Lower lobe of right lung (tissue), 2 donors: ENCODE measurements at places on chromosomes 3 and 15. TPM values are rescaled to one million over a fixed set of nuclear protein-coding genes. Genes with fewer than 3 reads are reported as not detected.

The CCDC80 gene
- 148 TPM for total RNA-seq

The SLC12A8 gene
- 9.1 TPM for total RNA-seq

The TMA7 gene
- total RNA-seq, result 153 TPM

The NT5DC2 gene
- 28.5 TPM for total RNA-seq

The KIAA1143 gene
- total RNA-seq, result 27.8 TPM

The PRSS50 gene
- total RNA-seq, result 0.41 TPM

The TMEM115 gene
- 37.5 TPM for total RNA-seq

DNA sequence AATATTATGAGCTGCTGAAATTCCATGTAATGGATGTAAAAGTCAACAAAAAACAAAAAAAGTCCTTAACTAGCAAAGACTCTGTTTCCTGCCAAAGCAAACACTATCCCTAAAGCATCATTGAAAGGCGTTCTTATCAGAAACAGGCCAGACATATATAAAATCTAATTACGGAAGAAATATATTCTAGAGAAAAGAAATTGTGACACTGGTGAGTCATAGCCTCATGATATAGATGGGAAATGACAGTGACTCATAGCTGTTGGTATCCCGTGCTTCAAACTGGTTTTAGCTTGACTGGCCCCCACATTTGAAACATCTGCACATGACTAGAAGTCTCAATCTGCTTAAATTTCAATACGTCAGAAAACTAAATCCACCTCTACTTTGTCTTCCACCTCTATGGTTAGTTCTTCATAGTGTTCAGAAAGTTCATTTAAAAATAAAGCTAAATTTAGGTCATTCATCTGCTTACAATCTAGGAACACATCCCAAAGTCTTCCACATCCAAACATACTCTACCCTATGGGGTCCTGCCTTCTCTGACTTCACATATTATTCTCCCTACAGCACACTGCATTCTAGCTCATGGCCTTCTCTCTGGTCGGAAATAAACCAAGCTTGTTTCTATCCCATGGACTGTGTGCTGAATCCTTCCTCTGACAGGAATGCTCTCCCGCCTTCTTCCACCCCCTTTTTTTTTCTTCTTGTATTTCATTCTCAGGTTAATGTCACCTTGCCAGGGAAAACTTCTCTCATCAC, 456.3 kb upstream of the ARRDC4 start:
- no peaks in the 10 kb centered on the region for H3K4me1 ChIP-seq
- no peaks in the 10 kb centered on the region for H3K36me3 ChIP-seq
- no peak overlapping the region for H3K27ac ChIP-seq
- no peaks in the 10 kb centered on the region for H3K27me3 ChIP-seq
- no peak for DNase-seq

GRCh38 chr3:29914861-29915524, 634.1 kb downstream of the RBMS3 start:
- H3K27ac ChIP-seq, result no peak overlapping the region
- no peaks in the 10 kb centered on the region for H3K27me3 ChIP-seq
- DNase-seq, result no peak
- no peaks in the 10 kb centered on the region for H3K36me3 ChIP-seq
- no peaks in the 10 kb centered on the region for H3K4me1 ChIP-seq

DNA sequence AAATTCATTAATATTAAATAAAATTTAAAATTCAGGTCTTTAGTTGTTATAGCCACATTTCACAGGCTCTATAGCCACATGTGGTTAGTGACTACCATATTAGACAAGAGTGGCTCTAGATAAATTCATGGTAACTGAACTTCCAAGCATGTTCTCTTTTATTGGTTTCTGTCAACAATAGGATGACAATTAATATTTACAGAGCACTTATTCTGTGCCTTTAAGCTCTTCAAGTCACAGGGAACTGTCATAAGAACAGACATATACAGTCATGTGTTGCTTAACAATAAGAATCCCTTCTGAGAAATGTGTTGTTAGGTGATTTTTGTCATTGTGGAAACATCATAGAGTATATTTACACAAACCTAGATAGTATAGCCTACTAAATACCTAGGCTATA, 38.8 kb upstream of the SLC25A36 start:
- H3K27me3 ChIP-seq, result no peaks in the 10 kb centered on the region
- no peak for DNase-seq
- no peak overlapping the region for H3K27ac ChIP-seq
- H3K4me3 ChIP-seq, result no peak overlapping the region

DNA sequence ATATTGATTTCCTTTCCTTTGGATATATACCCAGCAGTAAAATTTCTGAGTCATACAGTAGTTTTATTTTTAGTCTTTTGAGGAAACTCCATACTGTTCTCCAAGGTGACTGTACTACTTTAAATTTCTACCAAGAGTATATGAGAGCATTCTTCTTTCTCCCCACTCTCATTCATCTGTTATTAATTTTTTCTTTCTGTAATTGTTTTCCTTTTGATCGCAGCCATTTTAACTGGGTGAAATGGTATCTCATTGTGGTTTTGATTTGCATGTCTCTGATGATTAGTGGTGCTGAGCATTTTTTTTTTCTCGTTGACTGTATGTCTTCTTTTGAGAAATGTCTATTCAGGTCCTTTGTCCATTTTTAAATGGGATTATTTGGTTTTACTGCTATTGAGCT, 18.3 kb upstream of the VGLL3 start:
- H3K4me3 ChIP-seq, result no peak overlapping the region
- H3K36me3 ChIP-seq, result no peaks in the 10 kb centered on the region
- H3K27me3 ChIP-seq, result no peaks in the 10 kb centered on the region
- no peak for DNase-seq
- H3K4me1 ChIP-seq, result no peaks in the 10 kb centered on the region

- no peaks in the 10 kb centered on the region for H3K27me3 ChIP-seq
- no peak overlapping the region for H3K27ac ChIP-seq
- peaks cover 8% of the 10 kb centered on the region for H3K36me3 ChIP-seq
- H3K4me1 ChIP-seq, result peaks cover 4% of the 10 kb centered on the region
Observed at GRCh38 chr3:12638105-12638504, 25.8 kb downstream of the RAF1 start.

DNA sequence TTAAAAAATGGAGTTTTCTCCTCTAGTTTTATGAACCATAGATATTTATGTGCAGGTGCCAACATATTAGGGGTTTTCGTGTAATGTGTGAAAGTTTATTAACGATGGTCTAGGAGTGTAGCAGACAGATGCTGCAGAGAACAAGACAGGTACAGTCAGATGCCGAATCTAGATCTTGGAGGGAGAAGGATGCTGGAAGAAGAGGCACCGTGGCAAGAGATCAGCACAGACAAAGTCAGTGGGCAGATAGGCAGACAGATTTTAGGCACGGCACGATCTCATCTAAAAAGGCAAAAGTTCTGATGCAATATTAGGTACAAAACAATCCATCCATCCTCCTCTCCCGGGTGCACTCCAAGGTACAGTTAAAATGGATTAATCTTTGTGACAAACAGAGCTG, 161.6 kb downstream of the TIGIT start:
- peaks cover 39% of the 10 kb centered on the region for H3K4me1 ChIP-seq
- no peak overlapping the region for H3K27ac ChIP-seq
- no peak overlapping the region for H3K4me3 ChIP-seq
- no peaks in the 10 kb centered on the region for H3K27me3 ChIP-seq
- no peaks in the 10 kb centered on the region for H3K36me3 ChIP-seq
- DNase-seq, result no peak

DNA sequence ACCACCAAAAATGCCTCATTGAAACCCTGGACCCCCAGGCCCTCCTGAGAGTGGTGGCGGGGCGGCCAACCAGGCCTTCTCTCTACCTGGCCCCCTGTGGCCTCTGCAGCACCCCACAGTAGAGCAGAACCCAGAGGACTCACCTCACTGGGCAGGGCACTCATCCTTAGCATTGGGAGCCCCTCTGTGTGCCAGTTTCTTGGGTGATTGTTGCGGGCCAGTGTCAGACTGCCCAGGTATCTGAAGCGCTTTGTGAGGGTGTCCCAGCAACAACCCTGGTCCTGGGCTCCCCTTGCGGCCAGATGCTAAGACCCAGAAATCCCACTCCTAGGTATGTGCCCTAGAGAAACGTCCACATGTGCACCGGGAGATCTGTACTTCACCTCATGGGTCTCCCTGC, 20.7 kb upstream of the MRPS22 start:
- no peak overlapping the region for H3K27ac ChIP-seq
- no peaks in the 10 kb centered on the region for H3K4me1 ChIP-seq
- no peak for DNase-seq
- no peaks in the 10 kb centered on the region for H3K36me3 ChIP-seq
- H3K27me3 ChIP-seq, result no peaks in the 10 kb centered on the region
- no peak overlapping the region for H3K4me3 ChIP-seq

DNA sequence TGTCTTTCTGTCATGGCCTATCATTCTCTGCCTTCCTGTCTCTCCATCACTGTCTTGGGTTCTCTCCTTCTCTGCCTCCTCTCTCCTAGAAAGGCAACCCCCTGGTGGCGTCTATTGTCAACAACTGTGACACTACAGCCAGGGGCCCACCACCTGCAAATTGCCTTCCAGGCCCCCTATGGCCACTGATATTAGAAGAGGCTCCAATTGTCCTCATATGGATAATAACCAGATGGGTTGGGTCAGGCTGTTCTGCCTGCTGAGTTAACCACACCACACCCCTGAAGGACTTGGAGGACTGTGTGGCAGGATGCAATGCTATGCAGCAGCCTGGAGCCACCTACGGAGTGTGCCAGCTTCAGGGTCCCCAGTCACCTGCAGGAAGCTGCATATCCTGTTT, 665.0 kb downstream of the NTRK3 start:
- H3K27me3 ChIP-seq, result no peaks in the 10 kb centered on the region
- no peak overlapping the region for H3K27ac ChIP-seq
- no peaks in the 10 kb centered on the region for H3K4me1 ChIP-seq
- DNase-seq, result no peak

DNA sequence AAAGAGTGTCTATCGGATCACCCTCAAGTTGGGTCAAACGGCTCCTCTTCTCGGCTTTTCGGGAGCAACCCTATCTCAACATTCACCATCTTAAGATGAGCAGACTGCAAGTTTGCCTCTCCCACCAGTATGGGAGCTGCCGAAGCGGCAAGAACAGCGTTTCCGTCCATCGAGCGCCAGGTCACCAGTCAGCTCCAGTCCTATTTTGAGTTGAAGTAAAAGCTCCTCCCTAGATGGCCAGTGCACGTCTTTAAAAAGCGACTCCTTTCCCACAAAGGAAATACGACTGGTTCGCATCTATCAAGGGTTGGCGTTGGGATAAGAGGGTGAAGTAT, 369 bp upstream of the U2SURP start:
- H3K4me3 ChIP-seq, result peak overlapping the region; percentile 94
- H3K36me3 ChIP-seq, result no peaks in the 10 kb centered on the region
- H3K27ac ChIP-seq, result peak overlapping the region; percentile 92
- no peaks in the 10 kb centered on the region for H3K27me3 ChIP-seq
- DNase-seq, result peak; percentile 61
- H3K4me1 ChIP-seq, result peaks cover 42% of the 10 kb centered on the region

- no peak overlapping the region for H3K27ac ChIP-seq
- H3K4me3 ChIP-seq, result no peak overlapping the region
Observed at GRCh38 chr3:12395349-12396012, 88.8 kb upstream of the TSEN2 start.

GRCh38 chr15:62545467-62546227, 380.6 kb upstream of the C2CD4B start:
- no peak for DNase-seq
- no peaks in the 10 kb centered on the region for H3K36me3 ChIP-seq
- H3K27ac ChIP-seq, result peak overlapping the region; percentile 39
- no peaks in the 10 kb centered on the region for H3K27me3 ChIP-seq
- H3K4me1 ChIP-seq, result peaks cover 19% of the 10 kb centered on the region

GRCh38 chr15:29795610-29796009, 26.7 kb downstream of the TJP1 start:
- peaks cover 6% of the 10 kb centered on the region for H3K4me1 ChIP-seq
- no peak overlapping the region for H3K4me3 ChIP-seq
- H3K27ac ChIP-seq, result no peak overlapping the region
- no peaks in the 10 kb centered on the region for H3K27me3 ChIP-seq
- no peak for DNase-seq
- H3K36me3 ChIP-seq, result peaks cover 18% of the 10 kb centered on the region

DNA sequence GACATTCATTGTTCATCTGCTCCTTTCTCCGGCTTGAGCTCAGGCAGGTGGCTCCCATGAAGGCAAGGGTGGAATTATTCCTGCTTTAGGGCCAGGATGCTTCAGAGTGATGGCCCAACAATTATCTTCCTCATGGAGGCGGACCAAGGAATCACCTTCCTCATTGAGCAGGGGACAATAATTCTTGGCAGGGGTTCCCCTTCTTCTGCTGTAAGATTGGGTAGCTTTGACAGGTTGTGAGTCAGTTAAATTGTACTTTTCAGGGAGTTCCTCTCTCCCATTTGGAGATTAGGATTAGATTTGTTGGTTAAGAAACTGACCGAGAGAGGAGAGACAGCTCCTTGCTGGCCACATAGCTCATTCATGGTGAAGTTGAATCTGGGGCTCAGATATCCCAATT, 31.4 kb upstream of the CD47 start:
- H3K36me3 ChIP-seq, result no peaks in the 10 kb centered on the region
- no peak for DNase-seq

DNA sequence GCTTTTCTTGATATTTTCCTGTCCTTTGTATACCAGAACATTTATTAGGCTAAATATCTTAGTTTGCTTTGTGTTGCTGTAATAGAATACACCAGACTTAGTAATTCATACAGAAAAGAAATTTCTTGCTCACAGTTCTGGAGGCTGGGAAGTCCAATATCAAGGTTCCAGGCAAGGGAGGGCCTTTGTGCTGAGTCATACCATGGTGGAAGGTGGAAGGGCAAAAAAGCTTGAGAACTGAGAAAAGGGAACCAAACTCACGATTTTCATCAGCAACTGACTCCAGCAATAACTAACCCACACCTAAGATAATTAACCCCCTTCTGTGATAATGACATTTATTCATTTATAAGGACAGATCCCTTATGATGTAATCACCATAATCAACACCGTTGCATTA, 496.9 kb upstream of the SUCLG2 start:
- H3K27ac ChIP-seq, result no peak overlapping the region
- no peaks in the 10 kb centered on the region for H3K4me1 ChIP-seq
- no peak for DNase-seq

- no peak overlapping the region for H3K27ac ChIP-seq
- no peaks in the 10 kb centered on the region for H3K27me3 ChIP-seq
- H3K4me3 ChIP-seq, result no peak overlapping the region
- DNase-seq, result no peak
Observed at GRCh38 chr3:120762615-120763014, 20.1 kb downstream of the GTF2E1 start.

- H3K27ac ChIP-seq, result no peak overlapping the region
- no peaks in the 10 kb centered on the region for H3K36me3 ChIP-seq
- no peaks in the 10 kb centered on the region for H3K27me3 ChIP-seq
- no peak for DNase-seq
- H3K4me1 ChIP-seq, result peaks cover 11% of the 10 kb centered on the region
- no peak overlapping the region for H3K4me3 ChIP-seq
Observed at GRCh38 chr3:37660782-37661181, 200.9 kb upstream of the CTDSPL start.

GRCh38 chr15:89244574-89244903, 760 bp downstream of the FANCI start:
- H3K4me1 ChIP-seq, result peaks cover 10% of the 10 kb centered on the region
- peak overlapping the region; percentile 87 for H3K4me3 ChIP-seq

DNA sequence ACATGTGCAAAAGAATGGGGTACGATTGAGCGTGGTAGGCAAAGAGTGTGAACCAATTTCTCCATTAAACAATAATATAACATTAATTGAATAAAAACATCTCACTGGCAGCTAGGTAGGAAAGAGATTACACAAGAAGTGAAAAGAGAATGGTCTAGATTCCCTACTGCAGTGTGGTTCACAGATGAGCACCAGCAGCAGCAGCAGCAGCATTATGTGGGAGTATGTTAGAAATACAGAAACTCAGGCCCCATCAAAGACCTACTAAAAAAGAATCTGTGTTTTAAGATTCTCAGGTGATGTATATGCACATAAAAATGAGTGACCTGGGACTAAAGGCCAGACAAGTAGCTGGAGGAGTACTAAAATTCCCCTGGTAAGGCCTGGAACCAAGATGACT, 118.2 kb downstream of the ADAM10 start:
- no peak overlapping the region for H3K4me3 ChIP-seq
- H3K4me1 ChIP-seq, result peaks cover 21% of the 10 kb centered on the region
- H3K36me3 ChIP-seq, result peaks cover 5% of the 10 kb centered on the region
- no peak for DNase-seq
